ENCODE measurements at places on chromosomes 3 and 15.

- no peak for DNase-seq
Observed at GRCh38 chr3:122902326-122902725, 107.5 kb downstream of the SLC49A4 start.

DNA sequence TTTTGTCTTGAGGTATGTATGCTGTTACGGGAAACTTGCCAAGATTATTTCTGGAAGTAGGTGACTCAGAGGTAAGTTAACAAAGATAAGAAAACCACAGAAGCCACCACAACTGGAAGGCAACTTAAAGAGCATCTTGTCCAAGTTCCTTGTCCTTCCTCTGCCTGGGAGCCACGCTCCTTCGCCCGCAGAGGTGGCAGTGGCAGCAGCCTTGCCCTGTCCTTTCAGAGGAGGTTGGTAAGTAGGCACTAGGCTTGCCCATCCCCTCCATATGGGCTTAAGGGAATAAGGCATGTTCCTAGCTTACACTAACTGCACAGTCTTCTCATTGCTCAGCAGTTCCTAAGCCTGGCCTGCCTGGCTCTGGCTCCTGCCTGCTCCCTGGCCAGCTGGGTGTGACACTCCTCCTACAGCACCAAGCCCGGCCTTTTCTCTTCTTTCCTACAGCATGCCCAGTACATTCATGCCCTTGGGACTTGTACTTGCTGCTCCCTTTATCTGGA is 48.0 kb upstream of the RAB6B start:
- no peak for DNase-seq

DNA sequence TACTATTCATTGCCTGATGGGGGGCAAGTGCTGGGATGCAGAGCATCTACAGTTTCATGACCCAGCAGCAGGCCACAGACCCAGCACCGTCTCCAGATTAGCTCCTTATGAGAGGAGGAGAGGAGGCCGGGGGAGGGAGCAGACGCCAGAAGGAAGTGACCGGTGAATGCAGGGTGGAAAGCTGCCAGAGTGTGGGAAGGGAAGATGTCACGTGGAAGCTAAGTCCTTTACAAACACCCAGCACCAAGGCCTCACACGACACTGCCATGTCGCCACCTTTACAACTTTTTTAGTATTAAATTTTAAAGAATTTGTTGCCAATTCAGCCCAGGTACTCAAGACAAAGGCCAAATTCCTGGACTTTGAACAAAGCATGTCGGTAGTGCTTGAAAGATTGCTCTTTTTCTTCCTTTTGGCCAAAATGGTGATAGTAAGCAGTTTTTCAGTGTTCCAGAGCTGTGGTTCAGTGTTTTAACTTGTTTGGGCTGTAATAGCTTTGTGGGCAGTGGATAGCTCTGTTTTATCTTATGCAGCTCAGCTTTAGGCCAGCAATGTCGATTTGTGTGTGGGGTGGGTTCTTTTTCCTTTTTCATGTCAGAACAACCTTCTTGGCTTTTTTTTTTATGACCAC is 58.2 kb downstream of the ZBTB38 start:
- no peak for DNase-seq

GRCh38 chr3:20999661-21000060 is 751.3 kb downstream of the ZNF385D start:
- DNase-seq, result no peak

- DNase-seq, result no peak
Observed at GRCh38 chr3:64184621-64185020, 40.6 kb downstream of the PRICKLE2 start.

DNA sequence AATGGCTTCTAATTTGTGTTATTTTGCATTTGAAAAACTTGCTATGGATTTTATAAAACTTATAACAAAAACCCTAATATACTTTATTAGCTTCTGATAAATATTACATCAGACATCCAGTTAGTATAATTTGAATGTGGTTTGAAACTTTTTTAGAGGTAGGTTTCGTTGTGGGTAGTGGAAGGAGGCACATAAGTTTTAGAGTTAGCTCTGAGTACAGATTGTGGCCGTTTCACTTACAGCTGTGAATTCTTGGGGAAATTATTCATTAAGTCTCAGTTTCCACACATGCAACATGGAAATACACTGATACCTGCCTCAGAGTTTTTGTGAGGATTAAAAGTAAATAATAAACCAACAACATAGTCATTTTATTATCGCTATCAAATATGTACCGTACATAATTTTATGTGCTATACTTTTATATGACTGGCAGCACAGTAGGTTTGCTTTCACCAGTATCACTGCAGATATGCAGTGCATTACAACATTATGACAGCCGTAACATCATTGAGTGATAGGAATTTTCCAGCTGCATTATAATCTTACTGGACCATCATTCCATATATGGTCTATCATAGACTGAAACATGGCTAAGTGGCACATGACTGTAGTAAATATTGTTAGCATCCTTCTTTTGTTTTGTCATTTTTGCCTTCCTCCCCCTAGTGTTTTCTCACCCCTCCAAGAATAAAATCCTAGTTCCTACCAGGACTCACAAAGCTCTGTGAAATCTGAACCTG is 175.6 kb downstream of the AKAP13 start:
- no peak for DNase-seq

- no peak for DNase-seq
Observed at GRCh38 chr3:27714146-27714526, 8.0 kb downstream of the EOMES start.

GRCh38 chr3:23966328-23966727 is 21.2 kb downstream of the NR1D2 start:
- no peak for DNase-seq

DNA sequence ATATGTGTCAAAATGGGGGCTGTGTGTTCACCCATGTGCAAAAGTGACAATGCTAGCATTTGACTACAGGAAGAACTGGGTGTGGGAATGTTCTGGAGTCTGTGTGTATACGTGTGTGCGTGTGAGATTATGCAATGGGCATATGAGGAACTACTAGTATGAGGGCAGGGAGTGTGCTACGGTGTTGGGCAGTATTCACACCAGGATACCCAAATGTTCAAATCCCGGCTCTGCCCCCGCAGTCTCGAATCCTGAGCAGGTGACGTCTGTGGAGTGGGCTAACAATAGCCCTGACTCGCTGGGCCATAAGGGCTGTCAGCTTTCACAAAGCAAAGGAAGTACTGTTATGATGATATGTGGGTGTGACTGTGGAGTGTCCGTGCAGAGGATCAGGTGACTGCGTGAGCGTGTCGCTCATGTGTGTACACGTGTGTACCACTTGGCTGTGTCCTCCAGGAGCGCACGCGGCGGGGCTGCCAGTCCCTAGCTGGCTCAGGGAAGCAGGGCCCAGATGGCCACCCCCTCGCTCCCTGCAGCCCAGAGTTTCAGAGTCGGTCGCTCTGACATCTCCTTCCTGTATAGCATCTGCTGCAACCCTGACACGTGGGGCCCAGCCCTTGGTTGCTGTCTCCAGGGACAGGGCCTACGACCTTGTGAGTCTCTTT is 27.2 kb downstream of the IQSEC1 start:
- DNase-seq, result no peak

- no peak for DNase-seq
Observed at GRCh38 chr3:165669504-165669903, 167.7 kb downstream of the BCHE start.

GRCh38 chr3:195118671-195119070 is 152.3 kb downstream of the XXYLT1 start:
- no peak for DNase-seq
